ENCODE measurements at places on chromosomes 1 and 21.

DNA sequence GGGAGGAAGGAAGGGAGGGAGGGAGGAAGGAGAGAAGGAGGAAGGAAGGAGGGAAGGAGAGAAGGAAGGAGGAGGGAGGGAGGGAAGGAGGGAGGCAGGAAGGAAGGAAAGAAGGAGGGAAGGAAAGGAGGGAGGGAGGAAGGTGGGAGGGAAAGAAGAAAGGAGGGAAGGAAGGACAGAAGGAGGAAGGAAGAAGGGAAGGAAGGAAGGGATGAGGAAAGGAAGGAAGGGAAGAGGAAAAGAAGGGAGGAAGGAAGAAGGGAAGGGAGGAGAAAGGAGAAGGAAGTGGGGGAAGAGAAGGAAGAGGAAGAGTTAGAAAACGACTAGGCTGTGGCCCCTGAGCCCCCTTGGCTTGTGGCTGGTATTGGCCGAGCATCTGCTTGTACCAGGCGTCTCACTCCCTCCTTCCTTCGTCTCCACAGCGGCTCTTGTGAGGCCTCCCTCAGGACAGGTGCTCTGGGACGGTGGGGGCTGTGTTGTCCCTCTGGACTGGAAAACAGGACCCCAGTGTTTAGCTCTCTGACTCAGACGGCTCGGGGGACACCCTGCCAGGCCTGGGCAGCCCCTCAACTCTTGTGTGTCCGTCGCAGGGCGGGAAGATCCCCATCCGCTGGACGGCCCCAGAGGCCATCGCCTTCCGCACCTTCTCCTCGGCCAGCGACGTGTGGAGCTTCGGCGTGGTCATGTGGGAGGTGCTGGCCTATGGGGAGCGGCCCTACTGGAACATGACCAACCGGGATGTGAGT, 36.2 kb upstream of the C1QA start:
- no peak for DNase-seq

- DNase-seq = no peak
Measured at GRCh38 chr1:91924146-91924545, 25.1 kb upstream of the BRDT start.

- DNase-seq = no peak
Measured at GRCh38 chr1:48916130-48917069, 139.7 kb upstream of the BEND5 start.

GRCh38 chr1:209150114-209150513, 433.4 kb upstream of the CAMK1G start:
- no peak for DNase-seq

GRCh38 chr1:61391730-61392129, 309.4 kb downstream of the NFIA start:
- DNase-seq = no peak

GRCh38 chr1:197615693-197616011, 159.6 kb downstream of the DENND1B start:
- DNase-seq = no peak

- no peak for DNase-seq
Measured at GRCh38 chr1:212951126-212951946, 995 bp downstream of the VASH2 start.

DNA sequence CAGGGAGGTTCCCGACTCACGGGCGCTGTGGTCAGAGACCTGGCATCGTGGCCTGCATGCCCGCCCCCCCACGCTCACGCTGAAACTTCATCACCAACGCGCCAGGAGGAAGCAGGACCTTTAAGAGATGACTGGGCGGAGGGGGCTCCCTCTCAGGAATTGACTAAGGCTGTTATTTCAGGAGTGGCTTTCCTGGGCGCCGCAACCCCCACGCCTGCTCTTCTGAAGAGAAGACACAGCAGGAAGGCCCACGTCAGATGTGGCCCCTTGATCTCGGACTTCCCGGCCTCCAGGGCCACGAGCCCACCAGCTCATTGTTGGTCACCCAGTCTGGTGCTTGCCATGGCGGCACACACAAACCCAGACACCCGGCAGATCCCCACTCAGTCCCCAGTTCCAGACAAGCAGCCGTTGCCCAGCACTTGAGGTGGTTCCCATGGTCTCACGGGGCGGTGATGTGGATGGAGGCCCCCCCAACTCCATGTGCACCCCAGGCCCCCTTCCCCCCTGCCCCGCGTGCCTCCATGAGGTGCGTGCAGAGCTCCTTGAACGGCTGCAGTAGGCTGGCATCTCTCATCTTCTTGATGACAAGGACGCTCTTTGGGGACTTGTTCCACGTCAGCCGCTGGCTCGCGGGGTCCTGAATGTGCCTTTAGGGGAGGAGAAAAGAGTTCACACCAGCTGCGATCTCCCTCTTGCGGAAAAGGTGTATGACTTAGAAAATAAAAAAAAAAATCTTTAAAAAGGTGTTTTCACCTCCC, 21.4 kb downstream of the NADK start:
- DNase-seq = no peak

GRCh38 chr1:68111519-68112436, 61.4 kb upstream of the DIRAS3 start:
- DNase-seq = no peak

- DNase-seq = no peak
Measured at GRCh38 chr1:24568475-24568874, 12.6 kb downstream of the NCMAP start.

DNA sequence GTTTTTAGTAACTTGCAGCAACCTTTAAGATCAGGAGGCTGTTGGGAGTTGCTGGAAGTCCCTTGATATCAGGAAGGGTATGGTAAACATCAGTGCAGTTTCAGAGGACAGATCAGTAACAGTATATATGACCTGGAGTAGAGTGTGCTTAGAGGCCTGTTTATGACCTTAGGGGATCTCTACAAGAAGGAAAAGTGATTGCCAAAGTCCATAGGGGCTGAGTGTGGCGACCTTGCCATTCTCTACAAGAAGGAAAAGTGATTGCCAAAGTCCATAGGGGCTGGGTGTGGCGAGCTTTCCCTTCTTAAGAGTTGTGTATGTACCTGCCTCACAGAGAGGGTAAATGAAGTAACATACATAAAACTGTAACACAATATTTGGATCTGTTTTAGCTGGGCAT, 28.5 kb upstream of the AXDND1 start:
- no peak for DNase-seq

- DNase-seq = no peak
Measured at GRCh38 chr1:245591346-245592188, 436.8 kb downstream of the KIF26B start.

DNA sequence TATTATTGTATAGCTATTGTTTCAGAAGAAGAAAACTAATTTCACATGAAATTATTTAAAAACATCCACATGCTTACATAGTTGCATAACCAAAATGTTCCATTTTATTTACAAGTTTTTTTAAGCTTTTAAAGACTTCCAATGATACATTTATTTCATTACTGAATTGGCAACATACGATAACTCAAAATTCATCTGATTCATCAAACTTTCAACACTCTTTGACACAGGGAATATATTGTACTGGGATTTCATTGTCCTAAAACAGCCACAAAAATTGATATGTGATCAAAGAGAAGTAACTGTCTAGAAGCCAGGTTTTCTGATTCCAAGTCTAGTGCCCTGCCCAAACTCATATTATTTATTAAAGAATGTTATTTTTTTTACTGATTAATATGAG, 131.4 kb upstream of the USP24 start:
- DNase-seq = no peak

GRCh38 chr21:17889171-17889570, 70.0 kb upstream of the C21orf91 start:
- DNase-seq = no peak

DNA sequence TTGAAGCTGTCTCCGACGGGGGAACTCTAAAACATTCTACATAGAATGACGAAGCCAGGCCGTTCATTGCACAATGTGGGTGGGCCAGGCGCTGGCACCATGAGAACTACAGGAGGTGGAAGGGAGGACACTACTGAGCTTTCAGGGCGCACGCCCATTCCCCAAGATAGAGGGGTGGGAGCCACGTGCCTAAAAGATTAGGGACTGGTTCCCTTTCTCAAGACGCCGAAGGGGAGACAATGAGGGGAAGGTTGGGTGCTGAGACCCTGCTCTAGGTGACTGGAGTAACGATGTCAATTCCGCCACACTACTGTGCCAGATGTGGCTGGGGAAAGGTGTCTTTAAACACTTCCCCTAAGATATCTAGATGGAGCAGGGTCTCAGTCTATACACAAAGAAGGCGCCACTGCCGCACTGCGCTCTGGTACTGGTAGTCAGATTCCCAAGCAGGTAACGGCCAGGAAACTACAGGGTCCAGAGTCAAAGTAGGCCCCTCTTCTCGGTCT, 782 bp downstream of the CSDE1 start:
- DNase-seq = no peak

- DNase-seq = no peak
Measured at GRCh38 chr1:3393024-3393986, 61.2 kb upstream of the ARHGEF16 start.

- DNase-seq = no peak
Measured at GRCh38 chr1:46027788-46028573, 104.4 kb downstream of the PIK3R3 start.

DNA sequence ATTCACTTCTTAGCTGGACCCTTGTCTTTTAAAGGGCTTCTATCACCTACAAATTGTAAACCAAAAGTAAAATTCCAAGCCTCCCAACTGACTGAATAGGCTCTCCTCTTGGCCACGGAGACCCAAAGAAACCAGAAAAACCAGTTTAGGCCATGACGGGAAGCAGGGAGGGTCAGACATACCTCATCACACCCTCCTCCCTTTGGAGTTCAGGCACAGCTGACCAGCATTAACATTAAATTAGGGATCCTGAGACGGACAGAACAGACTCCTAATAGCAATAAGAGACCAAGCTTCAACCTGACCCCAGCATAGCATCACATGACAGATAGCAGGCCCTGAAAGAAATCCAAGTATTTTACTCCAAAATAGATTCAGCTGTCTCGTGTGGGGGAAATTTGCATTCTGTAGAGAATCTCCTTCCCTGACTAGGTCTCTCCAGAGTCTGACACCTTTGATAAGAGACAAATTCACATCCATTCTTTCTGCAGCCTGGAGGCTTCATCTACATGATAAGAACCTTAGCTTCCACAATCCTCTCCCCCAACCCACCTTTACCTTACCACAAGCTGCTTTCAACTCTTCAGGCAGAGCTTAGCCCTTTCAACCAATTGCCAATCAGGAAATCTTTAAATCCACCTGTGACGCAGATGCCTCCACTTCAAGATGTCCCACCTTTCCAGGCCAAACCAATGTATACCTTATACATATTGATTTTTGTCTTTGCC, 177.1 kb upstream of the RAB4A start:
- no peak for DNase-seq

GRCh38 chr1:158037866-158038359, 44.5 kb downstream of the KIRREL1 start:
- DNase-seq = no peak

DNA sequence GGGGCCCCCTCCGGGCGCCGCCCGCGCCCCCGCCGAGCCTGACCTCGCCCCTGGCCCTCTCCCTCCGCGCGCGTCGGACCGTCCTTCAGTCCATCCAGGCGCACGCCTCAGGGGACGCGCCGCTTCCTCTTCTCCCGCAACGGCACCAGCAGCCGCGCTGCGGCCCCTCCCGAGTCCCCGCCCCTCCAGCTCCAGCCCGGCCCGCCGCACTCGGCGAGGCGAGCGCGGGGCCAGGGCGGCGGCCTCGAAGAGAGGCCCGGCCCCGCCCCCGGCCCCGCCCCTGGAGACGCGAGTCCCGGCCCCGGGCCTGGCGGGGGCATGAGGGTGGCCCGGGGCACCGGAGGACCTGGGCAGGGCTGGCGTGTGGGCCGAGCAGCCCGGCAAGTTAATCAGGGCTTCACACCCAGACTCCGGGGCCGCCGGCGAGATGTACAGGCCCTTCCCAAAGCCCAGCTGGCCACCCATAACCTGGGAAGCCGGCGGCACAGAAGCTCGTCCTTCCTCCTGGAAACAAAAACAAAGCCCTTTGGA, at the start of gene IGSF3:
Gene IGSF3, minus strand, starts transcription at position 159 of the 531 bp plus-strand sequence. CDS start 1,407 bp downstream, outside the sequence.
- DNase-seq = no peak

- no peak for DNase-seq
Measured at GRCh38 chr1:201219481-201220387, 29.1 kb downstream of the IGFN1 start.

DNA sequence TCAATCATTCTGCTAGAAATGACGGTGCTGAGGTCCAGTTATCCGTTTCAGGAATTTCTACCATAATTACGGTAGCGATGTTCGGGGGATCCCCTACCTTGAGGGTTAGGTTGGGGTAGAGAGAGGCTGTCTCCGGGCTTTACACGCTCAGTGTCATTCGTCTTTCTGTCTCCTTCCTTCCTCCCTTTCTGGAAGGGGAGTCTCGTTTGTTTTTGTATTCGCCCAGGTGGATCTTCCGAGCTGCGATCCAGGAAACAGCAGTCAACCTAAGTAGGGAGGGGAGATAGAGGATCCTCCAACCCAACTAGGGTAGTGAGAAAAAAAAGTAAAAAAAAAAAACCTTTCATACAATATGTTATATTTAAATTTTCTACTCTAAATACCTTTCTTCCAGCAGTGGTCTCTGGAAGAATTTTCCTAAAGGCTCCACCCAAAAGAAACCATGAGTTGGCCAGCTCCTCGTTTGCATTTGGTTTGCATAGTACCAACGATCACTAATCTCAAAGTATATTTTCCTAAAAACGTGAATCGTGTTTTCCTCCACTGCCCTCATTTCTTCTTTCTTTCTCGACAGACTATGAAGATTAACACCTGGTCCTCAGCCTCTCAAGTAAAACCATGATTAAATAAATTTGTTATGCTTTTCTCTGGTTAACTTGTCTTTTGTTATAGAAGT, 611 bp upstream of the PIK3C2B start:
- DNase-seq = no peak

- DNase-seq = no peak
Measured at GRCh38 chr1:113021430-113022085, 51.4 kb upstream of the LRIG2 start.

DNA sequence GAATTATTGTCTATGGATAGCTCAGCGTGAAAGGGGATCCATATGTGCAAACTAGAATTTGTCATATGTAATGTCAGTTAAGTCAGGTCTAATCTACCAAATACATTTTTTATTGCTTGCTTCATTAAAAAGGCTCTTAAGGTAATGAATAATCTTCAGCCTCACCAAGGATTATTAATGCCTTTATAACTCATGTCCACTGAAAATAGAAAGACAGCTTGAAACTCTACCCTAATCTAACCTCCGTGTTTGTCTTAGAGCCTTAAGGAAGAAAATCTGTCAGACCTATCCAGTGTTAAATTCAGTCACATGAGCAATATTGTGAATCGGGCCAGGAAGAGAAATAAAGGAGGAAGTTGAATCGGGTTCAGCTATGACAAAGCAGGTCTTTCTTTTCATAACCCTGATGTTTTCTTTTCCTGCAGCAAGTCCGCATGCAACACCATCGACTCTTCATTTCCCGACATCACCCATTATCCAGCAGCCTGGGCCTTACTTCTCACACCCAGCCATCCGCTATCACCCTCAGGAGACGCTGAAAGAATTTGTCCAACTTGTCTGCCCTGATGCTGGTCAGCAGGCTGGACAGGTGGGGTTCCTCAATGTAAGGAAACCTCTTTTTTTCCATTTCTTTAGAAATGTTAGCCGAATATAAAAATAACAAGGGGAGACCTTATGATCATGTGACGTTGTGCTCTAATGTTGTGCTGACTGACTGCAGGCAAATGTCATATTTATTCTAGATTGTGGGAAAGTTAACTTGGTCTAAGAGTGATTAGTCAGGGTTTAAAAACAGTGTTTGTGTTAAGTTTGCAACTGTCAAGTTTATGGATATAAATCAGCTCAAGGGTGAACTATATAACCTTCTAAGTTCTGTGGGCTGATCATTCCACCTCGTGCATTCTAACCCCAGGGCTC, 321.0 kb downstream of the TM2D1 start:
- no peak for DNase-seq

Measured in stimulated activated CD4-positive, alpha-beta T cell treated with anti-CD3 and anti-CD28 coated beads, Interleukin-1b, Interleukin-23, amount 100 ng/mL, for 1 hour (primary cell).